ENCODE measurements at places on chromosomes 4 and X.
A peak's percentile ranks its signal among the peaks of the same experiment; 100 is the strongest.

- DNase-seq = no peak
- H3K27ac ChIP-seq = no peak overlapping the region
- no peaks in the 10 kb centered on the region for H3K36me3 ChIP-seq
- H3K4me3 ChIP-seq = no peak overlapping the region
- H3K4me1 ChIP-seq = peaks cover 1% of the 10 kb centered on the region
Measured at GRCh38 chr4:4880492-4880891, 21.0 kb downstream of the MSX1 start.

DNA sequence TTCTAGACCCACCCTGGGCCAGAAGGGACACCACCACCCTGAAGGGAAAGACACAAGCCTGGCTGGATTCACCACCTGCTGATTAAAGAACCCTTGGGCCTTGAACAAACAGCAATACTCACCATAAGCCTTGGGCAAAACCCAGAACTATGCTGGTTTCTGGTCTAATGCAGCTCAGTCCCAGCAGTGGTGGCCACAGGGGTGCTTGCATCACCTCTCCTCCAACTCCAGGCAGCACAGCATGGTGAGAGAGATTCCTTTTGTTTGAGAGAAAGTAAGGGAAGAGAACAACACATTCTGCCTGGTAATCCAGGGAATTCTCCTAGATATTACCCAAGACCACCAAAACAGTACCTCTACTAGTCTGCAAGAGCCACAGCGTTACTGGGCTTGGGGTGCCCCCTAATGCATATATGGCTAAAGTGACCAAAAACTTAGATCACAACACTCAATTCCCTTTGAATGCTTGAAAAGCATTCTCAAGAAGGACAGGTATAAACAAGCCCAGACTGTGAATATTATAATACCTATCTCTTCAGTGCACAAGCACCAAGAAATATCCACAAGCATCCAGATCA, 25.7 kb downstream of the RNF128 start:
- H3K27me3 ChIP-seq = no peaks in the 10 kb centered on the region
- H3K4me3 ChIP-seq = no peak overlapping the region
- no peaks in the 10 kb centered on the region for H3K4me1 ChIP-seq

GRCh38 chrX:15930585-15930984, 76.0 kb upstream of the AP1S2 start:
- H3K4me1 ChIP-seq = peaks cover 12% of the 10 kb centered on the region
- H3K27me3 ChIP-seq = no peaks in the 10 kb centered on the region
- H3K36me3 ChIP-seq = no peaks in the 10 kb centered on the region
- DNase-seq = no peak

- no peaks in the 10 kb centered on the region for H3K27me3 ChIP-seq
- no peak for DNase-seq
- H3K36me3 ChIP-seq = no peaks in the 10 kb centered on the region
- H3K4me1 ChIP-seq = no peaks in the 10 kb centered on the region
- no peak overlapping the region for H3K27ac ChIP-seq
- H3K4me3 ChIP-seq = no peak overlapping the region
Measured at GRCh38 chrX:97326456-97326855, 442.7 kb downstream of the RPA4 start.

DNA sequence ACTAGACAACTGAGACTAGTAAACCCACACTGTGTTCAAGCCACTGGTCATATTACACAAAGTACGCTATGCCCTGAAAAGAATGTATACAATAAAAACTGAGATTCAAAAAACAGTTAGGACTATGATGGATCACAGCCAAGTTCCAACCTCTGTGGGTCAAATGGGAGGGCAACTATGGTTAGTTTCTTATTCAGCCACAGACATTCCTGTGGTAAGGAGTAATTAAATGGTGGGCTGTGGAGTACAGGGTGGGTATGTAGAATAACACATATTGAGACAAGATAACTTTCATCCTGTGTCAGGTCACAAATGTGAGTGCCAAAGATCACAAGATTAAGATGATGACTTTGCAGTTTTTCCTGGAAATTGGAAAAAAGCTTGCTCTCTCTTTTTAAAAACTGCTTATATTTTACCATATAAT, 167.2 kb downstream of the NPNT start:
- H3K4me3 ChIP-seq = no peak overlapping the region
- DNase-seq = no peak
- H3K4me1 ChIP-seq = no peaks in the 10 kb centered on the region
- H3K36me3 ChIP-seq = no peaks in the 10 kb centered on the region

GRCh38 chr4:165963621-165964020, 90.6 kb downstream of the TLL1 start:
- no peaks in the 10 kb centered on the region for H3K36me3 ChIP-seq
- DNase-seq = no peak
- H3K4me3 ChIP-seq = no peak overlapping the region
- H3K4me1 ChIP-seq = no peaks in the 10 kb centered on the region
- H3K27ac ChIP-seq = no peak overlapping the region
- H3K27me3 ChIP-seq = no peaks in the 10 kb centered on the region

GRCh38 chrX:24243692-24244091, 70.2 kb downstream of the SUPT20HL2 start:
- H3K36me3 ChIP-seq = no peaks in the 10 kb centered on the region
- no peak for DNase-seq
- H3K4me3 ChIP-seq = no peak overlapping the region
- H3K27me3 ChIP-seq = no peaks in the 10 kb centered on the region
- H3K4me1 ChIP-seq = no peaks in the 10 kb centered on the region

GRCh38 chr4:67234296-67234695, 311.0 kb downstream of the CENPC start:
- H3K4me1 ChIP-seq = no peaks in the 10 kb centered on the region
- H3K4me3 ChIP-seq = no peak overlapping the region
- no peaks in the 10 kb centered on the region for H3K27me3 ChIP-seq
- DNase-seq = no peak
- H3K36me3 ChIP-seq = no peaks in the 10 kb centered on the region
- H3K27ac ChIP-seq = no peak overlapping the region

DNA sequence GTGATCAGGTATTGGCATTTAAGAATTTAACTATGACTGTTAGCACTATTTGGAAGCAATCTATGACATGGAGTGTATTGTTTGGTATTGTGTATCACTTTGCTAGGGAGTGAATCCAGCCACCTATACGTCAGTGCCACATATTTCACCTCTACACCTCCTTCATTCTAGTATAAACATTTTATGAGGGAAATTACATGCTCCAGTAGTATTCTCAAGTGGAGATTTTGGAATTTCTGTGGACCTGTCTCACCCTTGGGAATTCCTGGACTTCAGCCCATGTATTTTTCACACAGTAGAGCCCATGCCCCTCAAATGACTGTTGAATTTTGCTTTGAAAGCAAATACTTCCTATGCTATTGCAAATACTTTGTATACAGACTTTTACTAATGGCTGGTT, 11.3 kb downstream of the BST1 start:
- peaks cover 14% of the 10 kb centered on the region for H3K4me1 ChIP-seq
- no peak overlapping the region for H3K27ac ChIP-seq
- no peak for DNase-seq
- peaks cover 2% of the 10 kb centered on the region for H3K27me3 ChIP-seq

DNA sequence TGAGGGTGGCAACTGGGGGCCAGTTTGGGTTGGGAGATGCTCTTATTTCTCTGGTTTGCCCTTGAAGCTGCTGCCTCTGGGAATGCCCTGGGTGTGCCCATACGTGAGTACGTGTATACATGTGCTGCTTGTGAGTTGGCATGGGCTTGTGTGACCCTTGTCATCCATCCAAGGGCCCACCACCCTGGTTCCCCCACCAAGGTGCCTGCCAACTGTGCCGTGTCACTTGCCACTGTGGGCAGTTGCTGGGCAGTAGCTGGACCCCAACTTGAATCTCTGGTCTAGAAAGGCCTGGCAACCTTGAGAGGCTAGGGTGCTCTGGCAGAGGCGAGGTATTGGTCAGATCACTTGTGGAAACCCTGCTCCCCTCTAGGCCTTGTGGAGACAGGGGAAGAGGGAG, 2.4 kb upstream of the HMGB3 start:
- no peaks in the 10 kb centered on the region for H3K27me3 ChIP-seq
- H3K27ac ChIP-seq = no peak overlapping the region
- H3K4me1 ChIP-seq = peaks cover 1% of the 10 kb centered on the region
- no peak for DNase-seq
- no peak overlapping the region for H3K4me3 ChIP-seq

DNA sequence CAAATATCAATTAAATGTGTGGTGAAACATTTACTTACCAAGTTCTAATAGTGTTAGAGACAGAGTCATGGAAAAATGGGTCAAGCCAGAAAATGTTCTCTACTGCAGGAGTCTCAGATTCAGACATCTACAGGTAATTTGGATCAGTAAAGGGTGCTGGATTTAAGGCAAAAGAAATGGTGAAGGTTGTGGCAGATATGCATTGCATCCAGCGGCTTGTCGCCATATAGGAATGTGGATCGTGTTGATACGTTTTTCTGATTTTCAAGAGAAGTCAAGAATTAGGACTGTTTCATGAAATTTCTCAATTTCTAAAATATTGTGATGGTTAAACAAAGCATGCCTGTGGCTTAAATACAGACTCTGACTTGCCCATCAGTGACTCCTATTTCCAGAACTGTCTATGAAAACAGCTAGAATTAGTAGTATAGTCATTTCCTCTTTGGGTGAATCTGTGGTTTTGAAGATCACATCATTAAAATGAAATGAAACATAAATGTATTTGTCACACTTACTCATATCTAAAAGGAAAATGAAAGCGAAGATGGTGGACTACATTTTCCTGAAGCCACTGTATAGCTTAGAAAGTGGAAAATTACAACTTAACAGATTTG, 110.1 kb upstream of the VEGFC start:
- no peak overlapping the region for H3K4me3 ChIP-seq
- no peak for DNase-seq
- H3K27ac ChIP-seq = no peak overlapping the region
- H3K4me1 ChIP-seq = no peaks in the 10 kb centered on the region
- H3K36me3 ChIP-seq = no peaks in the 10 kb centered on the region

DNA sequence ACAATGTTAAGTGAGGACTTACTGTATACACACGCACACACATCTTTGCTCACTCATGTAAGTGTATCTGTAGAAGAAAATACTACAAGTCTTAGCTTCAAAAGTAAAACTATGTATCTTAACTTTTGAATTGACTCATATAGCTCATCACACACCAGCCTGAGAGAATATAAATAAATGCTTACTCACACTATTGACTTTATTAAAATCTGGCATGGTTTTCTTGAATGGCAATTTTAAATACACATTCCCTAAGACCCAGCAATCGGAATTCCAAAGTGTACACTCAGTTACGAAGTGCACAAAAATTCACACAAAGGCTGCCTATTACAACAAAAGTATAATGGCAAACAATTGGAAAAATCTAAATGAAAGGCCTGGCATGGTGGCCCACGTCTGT, 2.0 kb downstream of the ERCC6L start:
- H3K4me1 ChIP-seq = no peaks in the 10 kb centered on the region
- H3K27ac ChIP-seq = no peak overlapping the region
- no peak for DNase-seq
- H3K4me3 ChIP-seq = no peak overlapping the region

GRCh38 chr4:147548256-147548655, 67.4 kb downstream of the EDNRA start:
- H3K36me3 ChIP-seq = no peaks in the 10 kb centered on the region
- no peak for DNase-seq
- no peak overlapping the region for H3K27ac ChIP-seq

DNA sequence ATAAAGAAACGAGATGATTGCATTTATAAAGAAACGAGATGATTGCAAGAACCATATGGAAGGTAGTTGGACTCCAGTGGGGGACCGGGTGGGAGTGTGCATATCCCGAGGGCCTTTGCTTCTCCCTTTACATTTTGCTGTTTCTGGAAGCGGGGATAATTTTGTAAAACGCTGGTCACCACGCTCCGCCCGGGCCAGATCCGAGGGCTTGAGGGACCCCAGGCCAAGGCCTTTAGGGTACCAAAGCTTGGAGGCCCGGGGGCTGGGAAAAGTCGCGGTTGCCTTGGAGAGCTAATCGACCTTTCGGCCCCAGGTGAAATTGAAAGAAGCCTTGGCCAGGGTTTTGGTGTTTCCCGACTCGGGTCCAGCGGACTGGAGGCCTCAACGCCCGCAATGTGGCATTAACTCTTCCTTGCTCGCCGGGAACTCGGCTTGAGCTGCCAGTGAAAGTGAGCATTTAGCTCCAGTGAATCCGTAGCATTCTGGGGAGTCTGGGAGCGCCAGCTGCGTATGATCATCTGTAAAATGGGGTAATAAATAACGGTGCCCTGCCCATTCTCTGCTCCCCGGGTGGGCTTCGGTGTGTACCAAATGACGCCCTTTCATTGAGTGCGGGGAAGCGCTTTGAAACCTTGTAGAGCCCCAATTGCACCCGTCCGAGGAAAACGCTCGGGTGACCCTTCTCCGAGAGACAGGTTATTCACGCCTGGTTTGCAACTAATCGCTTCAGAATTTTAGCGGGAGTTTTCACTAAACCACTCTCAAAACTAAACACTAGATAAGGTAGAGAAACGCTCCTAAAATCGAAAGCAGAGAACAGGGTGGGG, 4.5 kb downstream of the NKX3-2 start:
- H3K27me3 ChIP-seq = peaks cover 79% of the 10 kb centered on the region
- H3K4me1 ChIP-seq = peaks cover 7% of the 10 kb centered on the region
- H3K4me3 ChIP-seq = no peak overlapping the region
- H3K27ac ChIP-seq = no peak overlapping the region
- H3K36me3 ChIP-seq = peaks cover 18% of the 10 kb centered on the region

DNA sequence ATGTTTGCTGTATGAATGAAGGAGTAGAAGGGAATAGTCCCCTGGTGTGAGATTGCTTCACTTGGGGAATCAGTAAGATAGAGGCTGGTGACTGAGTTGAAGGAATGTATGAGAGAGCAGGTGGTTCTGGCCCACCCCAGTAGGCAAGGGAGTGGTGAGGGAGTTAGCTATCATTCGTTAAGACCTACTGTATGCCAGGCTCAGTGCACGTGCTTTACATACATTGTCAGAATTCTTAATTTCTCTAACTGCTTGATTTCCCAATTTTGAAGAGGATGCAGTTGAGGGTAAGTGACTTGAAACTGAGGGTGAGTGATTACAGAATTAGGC, 700 bp downstream of the VMA21 start:
- peak overlapping the region; percentile 79 for H3K4me3 ChIP-seq
- no peak overlapping the region for H3K27ac ChIP-seq
- H3K27me3 ChIP-seq = no peaks in the 10 kb centered on the region
- H3K4me1 ChIP-seq = peaks cover 2% of the 10 kb centered on the region
- no peaks in the 10 kb centered on the region for H3K36me3 ChIP-seq

DNA sequence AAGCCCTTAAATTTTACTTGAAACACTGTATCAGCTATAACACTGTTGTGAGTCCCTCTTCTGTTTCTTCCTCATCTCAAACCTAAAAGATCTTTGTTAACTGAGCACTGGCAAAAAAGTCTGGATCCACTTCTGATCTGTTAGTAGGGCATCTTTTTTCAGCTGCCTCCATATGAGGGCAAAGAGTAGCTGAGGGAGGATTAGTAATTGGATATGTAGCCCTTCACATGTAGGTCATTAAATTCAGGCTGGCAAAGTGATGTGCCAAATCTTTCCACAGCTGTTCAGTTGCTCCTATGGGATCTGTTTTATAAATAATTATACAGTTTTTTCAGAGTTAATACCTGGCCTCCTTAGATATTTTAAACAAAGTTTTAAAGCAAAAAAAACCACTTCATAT, 1.1 kb upstream of the TRMT10A start:
- no peaks in the 10 kb centered on the region for H3K4me1 ChIP-seq
- H3K36me3 ChIP-seq = no peaks in the 10 kb centered on the region
- H3K27ac ChIP-seq = no peak overlapping the region
- DNase-seq = no peak
- no peaks in the 10 kb centered on the region for H3K27me3 ChIP-seq

- no peaks in the 10 kb centered on the region for H3K27me3 ChIP-seq
- peaks cover 1% of the 10 kb centered on the region for H3K4me1 ChIP-seq
- H3K4me3 ChIP-seq = no peak overlapping the region
- no peaks in the 10 kb centered on the region for H3K36me3 ChIP-seq
Measured at GRCh38 chrX:23901805-23902204, 5.9 kb downstream of the APOO start.

Data from neuronal stem cell (in vitro differentiated cells).